ENCODE measurements at places on chromosomes 4 and X.

- DNase-seq = no peak
Measured at GRCh38 chrX:118062048-118062789, 54.4 kb downstream of the KLHL13 start.

GRCh38 chrX:130414800-130415199, 13.0 kb downstream of the RBMX2 start:
- DNase-seq = no peak

- DNase-seq = no peak
Measured at GRCh38 chrX:37896511-37896890, 49.1 kb upstream of the DYNLT3 start.

DNA sequence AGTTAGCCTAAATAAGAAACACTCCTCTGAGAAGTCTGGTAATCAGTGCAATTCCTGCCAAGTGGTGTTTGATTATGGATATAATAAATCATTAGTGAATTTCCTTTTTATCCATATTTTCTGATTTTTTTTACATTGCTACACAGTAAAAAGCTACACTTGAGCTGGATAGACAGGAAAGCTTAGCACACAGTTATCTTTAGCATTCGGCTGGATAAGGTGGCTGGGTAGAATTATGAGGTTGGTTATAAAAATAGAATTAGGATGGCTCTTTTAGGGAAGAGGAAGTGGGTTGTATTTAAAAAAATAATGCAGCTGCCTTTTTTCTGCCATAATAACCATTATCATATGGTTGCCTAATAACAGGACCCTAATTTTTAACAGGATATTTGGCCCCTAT, 460.6 kb downstream of the NAF1 start:
- DNase-seq = no peak

DNA sequence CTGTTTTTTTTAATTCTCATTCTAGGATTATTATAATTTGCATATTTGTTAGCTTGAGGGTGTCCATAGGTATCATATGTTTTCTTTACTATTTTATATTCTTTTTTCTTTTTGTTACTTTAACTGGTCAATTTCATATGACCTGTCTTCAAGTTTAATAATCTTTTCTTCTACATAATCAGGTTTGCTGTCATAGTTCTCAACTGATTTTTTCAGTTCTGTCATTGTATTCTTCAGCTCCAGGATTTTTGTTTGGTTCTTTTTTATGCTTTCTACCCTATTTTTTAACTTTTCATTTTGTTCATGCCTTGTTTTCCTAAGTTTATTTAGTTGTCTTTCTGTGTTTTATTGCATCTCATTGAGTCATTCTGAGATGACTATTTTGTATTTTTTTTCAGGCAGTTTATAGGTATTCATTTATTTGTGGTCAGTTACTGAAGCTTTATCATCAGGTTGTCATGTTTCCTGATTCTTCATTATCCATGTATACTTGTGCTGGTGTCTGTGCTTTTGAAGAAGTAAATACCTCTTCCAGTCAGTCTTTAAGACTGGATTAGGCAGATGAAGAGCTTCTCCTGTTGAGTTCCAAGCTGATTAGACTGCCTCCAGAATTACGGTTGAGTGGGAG, 220.3 kb upstream of the VEGFC start:
- DNase-seq = no peak

GRCh38 chrX:81259020-81259713, 57.3 kb downstream of the SH3BGRL start:
- DNase-seq = peak; percentile 0

GRCh38 chr4:3762753-3763549, 3.2 kb upstream of the ADRA2C start:
- no peak for DNase-seq
